ENCODE measurements at places on chromosomes 2 and 18. TPM values are rescaled to one million over a fixed set of nuclear protein-coding genes. Genes with fewer than 3 reads are reported as not detected.

The LIMS4 gene
- total RNA-seq: 0.10 TPM

The DGKD gene
- 16.4 TPM for total RNA-seq

The OSBPL6 gene
- total RNA-seq: 3.1 TPM

The KATNAL2 gene
- total RNA-seq: 5.1 TPM

The UGT1A5 gene
- not detected for total RNA-seq

The STPG4 gene
- 4.4 TPM for total RNA-seq

The ASPRV1 gene
- 0.10 TPM for total RNA-seq

The ITGB6 gene
- total RNA-seq: 0.29 TPM
